Left kidney (tissue), 8 donors: ENCODE measurements at places on chromosomes 12 and 14. TPM values are rescaled to one million over a fixed set of nuclear protein-coding genes. Genes with fewer than 3 reads are reported as not detected.

DTX1 gene
- polyA plus RNA-seq = 12.4 TPM

DNA sequence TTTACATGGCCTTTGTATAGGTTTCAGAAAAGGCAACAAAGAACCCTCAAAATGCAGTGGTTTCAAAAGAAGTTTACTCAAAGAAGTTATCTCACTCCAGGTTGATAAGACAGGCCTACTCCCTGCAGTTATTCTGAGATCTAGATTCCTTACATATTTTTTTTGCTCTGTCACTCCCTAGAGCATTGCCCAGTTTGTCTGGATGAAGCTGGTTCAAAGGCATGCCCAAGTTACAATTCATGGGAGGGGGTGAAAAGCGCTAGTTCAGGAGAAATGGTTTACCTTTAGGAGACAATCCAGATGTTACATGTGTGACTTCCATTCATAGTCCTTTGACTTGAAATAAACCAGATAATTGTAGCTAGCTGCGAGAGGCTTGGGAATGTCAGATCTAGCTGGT lies 115.0 kb downstream of the TPH2 start:
- no peak for DNase-seq

FAM186B gene
- polyA plus RNA-seq = 3.1 TPM

- no peak for DNase-seq
Measured at GRCh38 chr12:76489737-76490136, 69.8 kb downstream of the OSBPL8 start.

- no peak for DNase-seq
Measured at GRCh38 chr12:132146098-132146497, 1.8 kb downstream of the NOC4L start.

EML5 gene
- polyA plus RNA-seq = 2.5 TPM

- no peak for DNase-seq
Measured at GRCh38 chr12:22536346-22536945, 7.9 kb downstream of the C2CD5 start.

GRCh38 chr14:95069018-95069417 lies 88.3 kb downstream of the DICER1 start:
- no peak for DNase-seq

- no peak for DNase-seq
Measured at GRCh38 chr12:15800278-15800677, 11.1 kb upstream of the EPS8 start.

CCDC197 gene
- not detected for polyA plus RNA-seq

RNASE9 gene
- not detected for polyA plus RNA-seq

ALDH6A1 gene
- 144 TPM for polyA plus RNA-seq

GRCh38 chr12:68559984-68560850 lies 50.5 kb upstream of the RAP1B start:
- no peak for DNase-seq

DNA sequence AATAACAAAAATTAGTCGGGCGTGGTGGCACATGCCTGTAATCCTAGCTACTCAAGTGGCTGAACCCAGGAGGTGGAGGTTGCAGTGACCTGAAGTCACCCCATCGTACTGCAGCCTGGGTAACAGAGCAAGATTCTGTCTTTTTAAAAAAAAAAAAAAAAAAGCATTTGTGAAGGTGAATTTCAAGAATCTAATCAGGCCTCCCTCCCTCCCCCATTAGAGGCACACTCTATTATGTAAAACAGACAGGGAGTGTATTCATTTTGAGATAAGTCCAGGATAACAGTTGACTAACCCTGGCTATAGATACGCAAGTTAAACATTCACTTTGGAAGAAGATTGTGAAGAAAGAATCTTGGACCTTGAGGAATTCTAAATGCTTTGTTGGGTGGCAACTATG lies 2.9 kb downstream of the RESF1 start:
- no peak for DNase-seq

AQP2 gene
- polyA plus RNA-seq = 50.4 TPM

DNA sequence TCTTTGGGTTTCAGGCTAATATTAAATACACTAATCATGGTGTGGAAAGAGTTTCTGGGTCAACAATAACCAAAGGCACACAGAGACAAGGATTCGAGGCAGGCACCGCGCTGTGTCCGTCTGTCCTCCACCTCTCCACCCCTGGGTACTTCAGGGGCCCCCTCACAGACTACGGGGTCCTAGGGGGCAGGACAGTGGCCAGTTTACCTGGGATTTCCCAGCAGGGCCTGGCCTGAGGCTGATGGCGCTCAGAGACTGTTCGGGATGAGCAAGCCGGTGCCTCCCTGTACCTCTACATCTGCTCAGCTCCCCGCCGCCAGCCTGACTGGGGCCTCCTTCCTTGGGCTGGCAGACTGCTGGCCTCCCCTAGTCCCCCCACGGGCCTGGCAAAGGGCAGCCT lies 18.1 kb upstream of the EIF5 start:
- DNase-seq = no peak

RNASE7 gene
- 0.55 TPM for polyA plus RNA-seq

GRCh38 chr14:100049220-100049619 lies 16.0 kb upstream of the EVL start:
- no peak for DNase-seq

GRCh38 chr12:5480218-5480937 lies 48.5 kb downstream of the NTF3 start:
- DNase-seq = peak; percentile 67

ZNF891 gene
- 9.1 TPM for polyA plus RNA-seq

GNB3 gene
- 13.3 TPM for polyA plus RNA-seq

- no peak for DNase-seq
Measured at GRCh38 chr12:11186837-11187236, at the start of gene TAS2R42. Gene TAS2R42, minus strand, starts transcription at chr12:11186937. Its CDS starts 0 bp downstream, at chr12:11186937.

MYRFL gene
- polyA plus RNA-seq = 7.1 TPM

- no peak for DNase-seq
Measured at GRCh38 chr12:80838708-80839107, 99.0 kb downstream of the LIN7A start.

- DNase-seq = no peak
Measured at GRCh38 chr14:99264691-99265450, 7.1 kb downstream of the BCL11B start.

KIF5A gene
- 0.42 TPM for polyA plus RNA-seq

DNA sequence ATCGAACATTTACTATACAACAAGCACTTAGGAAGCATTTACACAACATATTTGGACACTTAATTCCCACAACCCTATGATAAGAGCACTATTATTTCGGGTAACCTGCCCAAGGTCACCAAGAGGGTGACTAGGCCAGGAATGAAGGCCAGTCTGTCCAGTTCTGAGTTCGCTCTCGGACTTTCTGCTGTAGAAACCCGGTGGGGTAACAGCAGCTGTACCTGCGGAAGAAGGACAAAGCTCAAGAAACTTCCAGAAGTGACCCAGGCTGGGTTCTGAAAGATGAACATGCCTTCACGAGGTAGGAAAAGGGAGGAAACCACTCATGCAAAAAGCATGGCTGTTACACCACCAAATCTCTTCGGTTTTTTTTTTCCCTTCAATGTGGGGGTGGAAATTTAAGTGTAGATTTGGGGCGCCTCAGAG lies 10.8 kb downstream of the PLA2G1B start:
- no peak for DNase-seq

DNA sequence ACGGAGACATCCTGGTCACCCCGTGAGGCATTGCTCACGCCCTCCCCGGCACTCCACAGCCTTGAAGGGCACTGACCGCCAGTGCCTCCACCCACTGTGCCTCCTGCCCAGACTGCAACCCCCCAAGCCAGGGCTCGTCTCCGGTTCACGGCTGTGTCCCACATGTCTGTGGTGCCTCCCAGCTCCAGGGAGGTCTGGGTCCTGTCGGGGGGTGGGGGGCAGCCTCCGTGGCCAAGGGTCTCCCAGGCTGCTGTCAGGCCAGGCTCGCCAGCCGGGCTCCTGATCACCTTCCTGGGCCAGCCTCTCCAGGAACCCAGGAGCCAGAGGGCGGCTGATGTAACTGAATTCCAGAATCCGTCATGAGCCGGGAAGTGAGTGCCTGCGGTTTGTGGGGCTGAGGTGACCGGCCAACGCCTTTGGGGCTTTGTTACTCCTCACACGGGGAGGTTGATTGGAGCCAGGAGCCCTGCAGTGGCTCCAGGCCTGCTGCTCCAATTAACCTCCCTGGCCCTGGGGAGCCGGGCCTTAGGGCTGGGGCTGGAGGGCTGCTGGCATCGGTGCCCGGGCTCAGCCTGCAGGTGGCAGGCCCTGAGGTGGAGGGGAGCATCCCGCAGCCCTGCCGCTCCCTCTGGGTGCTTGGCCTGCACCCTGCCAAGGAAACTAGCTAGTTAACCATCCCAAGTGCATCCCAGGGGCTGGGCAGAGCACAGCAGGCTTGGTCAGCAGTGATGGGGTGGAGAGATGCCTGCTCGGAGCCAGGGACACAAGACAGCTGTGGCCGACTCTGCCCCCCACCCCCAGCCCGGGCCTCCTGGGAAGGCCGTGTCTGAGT lies 36.4 kb upstream of the FBRSL1 start:
- no peak for DNase-seq

SLC39A2 gene
- polyA plus RNA-seq = 1.3 TPM

DTD2 gene
- polyA plus RNA-seq = 22.3 TPM

AHNAK2 gene
- 2.2 TPM for polyA plus RNA-seq

GRCh38 chr12:1716911-1717310 lies 26.0 kb downstream of the ADIPOR2 start:
- DNase-seq = no peak

- no peak for DNase-seq
Measured at GRCh38 chr12:8913702-8914032, 642 bp upstream of the PHC1 start.

DNA sequence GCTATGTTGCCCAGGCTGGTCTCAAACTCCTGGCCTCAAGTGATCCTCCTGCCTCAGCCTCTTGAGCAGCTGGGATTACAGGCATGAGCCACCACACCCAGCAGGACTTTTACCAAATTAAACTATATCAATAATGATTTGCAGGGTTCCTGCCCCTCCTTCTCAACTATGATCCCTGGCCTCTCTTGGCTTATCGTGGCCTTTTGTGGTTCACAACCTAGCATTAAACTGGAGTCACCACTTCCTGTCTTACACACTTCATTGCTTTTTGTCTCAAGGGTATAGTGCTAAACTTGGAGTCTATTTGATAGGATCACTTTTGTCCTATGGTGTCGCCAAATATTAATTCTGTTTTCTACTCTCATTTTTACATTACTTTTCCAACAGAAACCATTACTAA lies 64.5 kb downstream of the SEC23A start:
- DNase-seq = no peak
